ENCODE measurements at places on chromosomes 2 and 18.
A peak's percentile ranks its signal among the peaks of the same experiment; 100 is the strongest.

DNA sequence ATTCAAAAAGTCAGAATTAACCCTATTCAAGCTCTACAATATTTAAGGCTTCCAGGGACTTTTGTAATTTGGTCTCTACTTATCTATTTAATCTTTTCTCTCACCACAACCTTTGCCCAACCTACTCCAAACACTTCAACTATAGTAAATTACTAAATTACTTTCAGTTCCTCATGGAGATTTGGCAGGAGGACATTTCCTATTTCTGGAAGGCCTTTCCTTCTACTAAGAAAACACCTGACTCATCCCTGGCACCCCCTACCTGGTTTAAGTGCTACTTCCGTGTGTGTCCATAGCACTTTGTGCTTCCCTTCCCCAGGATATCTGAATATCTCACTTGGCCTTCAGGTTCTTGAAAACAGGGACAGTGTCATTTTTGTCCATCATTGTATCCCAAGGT lies 96.3 kb downstream of the UPP2 start:
- no peak for DNase-seq

GRCh38 chr2:121144111-121144510 lies 140.9 kb downstream of the TFCP2L1 start:
- no peak for DNase-seq

GRCh38 chr2:120399889-120400240 lies 53.9 kb downstream of the INHBB start:
- DNase-seq = no peak

GRCh38 chr2:172697296-172697695 lies 38.3 kb upstream of the RAPGEF4 start:
- no peak for DNase-seq

GRCh38 chr18:76558881-76559667 lies 64.0 kb upstream of the ZNF516 start:
- no peak for DNase-seq

DNA sequence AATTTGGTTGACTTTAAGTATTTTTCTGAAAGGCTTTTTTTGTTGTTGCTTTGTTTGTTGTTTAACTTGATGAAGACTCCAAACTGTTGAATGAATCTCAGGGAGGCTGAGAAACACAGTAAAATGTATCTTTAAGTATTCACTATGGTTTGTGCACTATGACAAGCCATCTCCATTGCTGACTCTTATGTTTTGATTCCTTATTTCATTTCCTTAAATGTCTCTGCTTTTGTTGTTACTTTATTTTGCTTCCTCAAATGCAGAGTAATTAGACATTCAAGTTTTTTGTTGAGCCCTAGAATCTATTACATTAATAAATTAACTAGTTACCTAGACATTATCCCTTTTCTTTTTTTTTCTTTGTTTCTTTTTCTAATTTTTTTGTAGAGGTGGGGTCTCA lies 46.3 kb upstream of the SLC39A10 start:
- no peak for DNase-seq

- no peak for DNase-seq
Observed at GRCh38 chr2:227450926-227451654, 20.9 kb upstream of the AGFG1 start.

DNA sequence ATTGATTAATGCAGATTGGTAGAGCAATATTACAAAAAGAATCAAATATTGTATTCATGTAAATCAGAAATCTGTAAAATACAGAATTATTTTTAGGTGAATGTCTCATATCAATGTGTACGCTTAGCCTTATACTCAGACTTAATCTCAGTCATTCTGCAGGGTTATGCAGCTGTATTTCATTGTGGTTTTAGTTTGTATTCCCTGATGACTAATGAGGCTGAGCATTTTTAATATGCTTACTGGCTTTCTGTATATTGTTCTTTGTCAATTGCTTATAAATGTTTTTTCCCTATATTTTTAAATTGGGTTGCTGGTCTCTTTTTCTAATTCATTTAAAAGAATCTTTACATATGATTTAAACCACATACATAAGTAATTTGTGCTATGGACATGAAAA lies 50.1 kb downstream of the CDH19 start:
- no peak for DNase-seq

DNA sequence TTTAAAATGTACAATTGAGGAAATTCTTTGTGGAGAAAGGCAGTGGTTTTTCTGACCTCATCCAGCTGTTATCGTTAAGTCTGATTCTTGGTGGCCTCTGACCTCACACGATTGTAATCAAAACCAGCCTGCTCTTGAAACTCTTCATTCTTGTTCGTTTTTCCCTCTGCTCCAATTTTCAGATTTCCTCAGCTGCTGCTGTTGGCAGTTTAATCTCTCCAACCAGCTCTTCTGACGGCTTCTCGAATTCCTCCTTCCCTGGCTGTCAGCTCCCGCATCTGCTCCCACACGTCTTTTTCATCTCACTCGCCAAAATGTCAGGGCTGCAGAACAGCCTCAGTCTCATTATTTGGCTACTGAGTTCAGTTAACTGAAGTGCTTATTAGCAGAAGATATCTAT lies 136.1 kb downstream of the DCDC2C start:
- DNase-seq = no peak

- DNase-seq = no peak
Observed at GRCh38 chr2:44360749-44361329, 455 bp downstream of the PREPL start.

GRCh38 chr18:35172451-35173035 lies 68.3 kb upstream of the ZNF397 start:
- no peak for DNase-seq

DNA sequence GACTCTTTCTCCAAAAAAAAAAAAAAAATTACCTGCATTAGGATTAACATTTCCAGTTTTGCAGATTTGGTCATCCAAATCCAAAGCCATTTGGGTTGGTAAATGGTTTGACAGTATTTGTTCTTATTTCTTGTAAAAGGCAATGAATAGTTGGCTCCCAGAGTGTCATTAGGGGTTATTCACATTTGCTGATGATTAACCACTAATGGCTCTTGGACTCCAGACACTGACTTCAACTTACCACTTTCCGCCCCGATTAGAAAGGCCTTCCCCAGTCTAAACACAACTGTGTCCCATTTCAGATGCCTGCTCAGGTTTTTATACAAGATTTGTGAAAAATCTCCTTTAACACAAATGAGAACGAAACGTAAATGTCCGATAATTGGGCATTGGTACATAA lies 9.6 kb upstream of the TGIF1 start:
- DNase-seq = no peak

- no peak for DNase-seq
Observed at GRCh38 chr2:57141269-57141668, 905.3 kb upstream of the VRK2 start.

GRCh38 chr18:79853993-79854364 lies 56.2 kb downstream of the KCNG2 start:
- DNase-seq = no peak

GRCh38 chr2:239523147-239523953 lies 122.5 kb upstream of the HDAC4 start:
- DNase-seq = no peak

DNA sequence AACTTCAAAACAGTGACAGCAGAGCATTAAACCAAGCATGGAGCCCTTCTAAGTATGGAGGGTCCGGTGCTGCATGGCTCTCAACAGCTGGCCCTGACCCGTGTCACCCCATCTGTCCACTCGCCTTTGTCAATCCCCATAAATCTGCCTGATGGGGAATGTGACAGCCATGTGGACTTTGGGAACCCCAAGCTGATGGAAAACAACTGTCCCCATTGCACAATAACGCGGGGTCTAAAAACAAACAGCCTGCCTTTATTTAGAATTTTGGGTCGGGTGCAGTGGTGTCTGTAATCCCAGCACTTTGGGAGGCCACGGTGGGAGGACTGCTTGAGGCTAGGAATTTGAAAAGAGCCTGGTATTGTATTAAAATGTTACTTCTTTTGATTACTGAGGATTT lies 17.1 kb upstream of the THADA start:
- no peak for DNase-seq

- DNase-seq = no peak
Observed at GRCh38 chr2:200843993-200844948, 20.2 kb downstream of the CLK1 start.

DNA sequence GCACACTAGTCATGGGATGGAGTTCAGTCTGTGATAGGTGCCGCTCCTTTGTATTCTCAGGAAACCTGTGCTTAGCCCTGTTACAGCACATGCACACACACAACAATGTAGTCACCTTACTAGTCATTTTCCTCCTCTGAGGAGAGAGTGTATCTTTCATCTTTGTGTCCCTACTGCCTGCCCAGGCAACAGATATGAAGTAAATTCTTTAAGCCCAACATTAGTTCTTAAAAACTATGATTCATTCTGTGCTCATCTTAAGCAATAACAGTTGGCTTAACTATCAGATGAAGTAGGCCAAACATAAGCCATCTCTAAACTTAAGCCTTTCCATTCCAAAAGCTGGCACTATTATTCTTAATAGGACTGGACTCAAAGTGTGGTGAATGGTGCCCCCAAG lies 186.5 kb downstream of the LNPK start:
- DNase-seq = no peak

DNA sequence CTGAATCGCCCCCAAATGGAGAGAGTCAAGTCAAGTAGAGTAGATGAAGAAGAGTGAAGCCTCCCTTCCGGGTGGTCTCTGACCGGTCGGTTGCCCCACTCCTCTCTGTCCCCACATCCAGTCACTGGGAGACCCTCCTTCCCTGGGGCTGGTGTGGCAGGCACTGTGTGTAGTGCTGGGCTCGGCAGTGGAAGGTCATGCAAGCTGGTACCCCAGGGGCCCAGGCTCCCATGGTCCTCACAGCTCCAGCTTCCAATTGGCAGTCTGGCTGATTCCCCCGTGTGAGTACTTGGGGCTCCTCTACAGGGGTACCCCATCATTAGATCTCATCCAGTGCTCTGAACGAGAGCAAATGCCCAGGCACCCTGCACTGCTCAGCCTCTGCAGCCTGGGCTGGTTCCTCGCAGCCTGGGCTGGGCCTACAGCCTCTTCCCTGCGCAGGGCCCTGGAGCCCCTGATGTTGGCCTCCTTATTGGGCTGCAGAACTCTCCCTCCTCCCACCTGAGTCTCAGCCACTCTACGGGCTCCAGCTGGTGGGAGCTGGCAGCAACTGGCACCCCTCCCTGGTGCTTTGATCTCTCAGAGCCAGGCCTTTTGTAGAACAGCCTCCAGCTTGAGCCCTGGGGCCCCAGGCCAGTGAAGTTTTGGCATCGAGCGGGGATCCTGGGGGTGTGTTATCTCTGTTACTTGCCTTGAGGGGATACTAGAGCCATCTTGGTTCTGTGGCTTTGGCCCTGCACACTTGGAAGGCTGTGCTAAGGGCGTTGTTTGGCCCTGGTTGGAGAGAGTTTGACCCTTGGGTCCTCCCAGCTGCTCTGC lies 187.8 kb upstream of the HDAC4 start:
- no peak for DNase-seq

- no peak for DNase-seq
Observed at GRCh38 chr2:221103930-221104329, 468.2 kb downstream of the EPHA4 start.

- no peak for DNase-seq
Observed at GRCh38 chr2:201960305-201960704, 73.3 kb upstream of the FZD7 start.

DNA sequence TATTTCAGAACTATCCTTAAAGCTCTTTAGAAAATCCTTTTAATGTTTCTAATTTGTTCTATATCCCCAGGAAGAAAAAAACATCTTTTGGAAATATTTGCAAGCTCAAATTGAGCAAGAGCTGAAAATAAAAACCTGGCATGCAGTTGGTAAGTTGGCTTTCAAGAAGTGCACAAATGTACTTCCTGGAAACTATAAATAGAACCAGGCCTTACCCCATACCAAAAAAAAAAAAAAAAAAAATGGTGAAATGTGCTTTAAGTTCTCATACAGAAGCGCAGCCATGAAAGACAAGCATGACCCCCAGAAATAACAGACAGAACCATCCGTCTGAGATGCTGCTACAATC lies 178.5 kb downstream of the HDAC4 start:
- DNase-seq = no peak

- DNase-seq = no peak
Observed at GRCh38 chr2:9539531-9539930, 16.1 kb downstream of the ADAM17 start.

- peak; percentile 84 for DNase-seq
Observed at GRCh38 chr2:61065714-61066709, at the start of gene SANBR. TSS of gene SANBR (plus strand) at chr2:61065871. CDS start at chr2:61070351, 4,480 bp downstream.

DNA sequence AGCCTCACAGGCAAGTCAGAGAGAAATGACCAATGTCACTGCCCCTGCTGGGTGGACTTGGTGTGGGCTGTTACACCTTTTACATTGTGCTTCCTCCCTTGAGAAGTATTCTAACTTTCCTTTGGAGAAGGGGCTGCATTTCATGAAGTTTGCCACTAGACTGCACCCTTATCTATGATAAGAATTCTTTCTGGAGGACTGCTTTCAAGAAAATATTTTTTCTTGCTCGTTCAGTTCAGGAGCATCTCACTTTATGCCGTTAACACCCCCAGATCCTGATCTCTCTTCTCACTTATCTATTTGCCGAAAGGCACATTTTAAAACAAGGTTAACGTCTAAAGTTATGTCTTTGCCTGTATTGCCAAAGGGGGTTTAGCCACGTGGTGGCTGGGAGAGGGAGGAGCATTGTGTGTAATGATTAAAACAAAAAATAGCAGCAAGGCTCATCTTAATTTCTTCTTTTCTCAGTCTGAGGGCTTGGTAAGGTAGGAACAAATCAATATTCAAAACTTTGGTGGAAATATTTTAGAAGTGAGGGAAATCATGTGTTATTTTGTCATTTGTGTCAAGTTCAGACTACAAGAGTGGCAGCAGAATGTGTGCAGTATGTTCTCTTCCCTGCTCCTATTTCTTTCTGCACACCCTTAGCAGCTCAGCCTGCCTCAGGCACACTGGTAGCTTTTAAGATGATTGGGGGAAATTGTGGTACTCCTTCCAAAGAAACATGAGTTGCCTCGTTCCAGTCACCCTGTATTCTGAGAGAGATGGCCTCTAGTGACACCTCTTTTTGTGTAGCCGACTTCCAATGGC lies 1.6 kb upstream of the IGFBP5 start:
- DNase-seq = no peak

Measured in activated T-helper 2 cell treated with anti-CD3 and anti-CD28 coated beads, Interferon-gamma antibody, Interleukin-2, Interleukin-4, amounts not matched to agents 10 μg/mL and 5 μg/mL and 100 μg/mL, durations not matched to agents 14 hours and 24 hours and 36 hours (primary cell).